Hematopoietic multipotent progenitor cell treated with erythropoietin and hydrocortisone succinate and interleukin-3 and kit ligand, for 15 days (in vitro differentiated cells): ENCODE measurements at places on chromosomes 4 and X.

DNA sequence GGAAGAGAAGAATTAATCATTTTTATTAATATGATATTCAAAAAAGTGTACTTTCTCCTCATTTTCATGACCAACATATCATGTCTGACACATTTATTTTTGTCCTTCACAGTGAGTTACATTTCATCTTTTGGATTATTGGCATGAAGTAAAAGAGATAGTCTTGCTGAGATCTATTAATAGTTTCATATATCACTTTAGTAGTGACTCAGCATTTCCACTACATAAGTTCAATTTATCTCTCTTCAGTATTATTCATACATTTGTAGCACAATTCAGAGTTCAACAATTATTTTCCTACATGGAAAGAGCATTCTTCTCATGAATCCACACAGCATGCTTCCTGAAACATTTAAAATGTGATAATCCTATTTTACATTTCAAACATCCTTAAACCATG is 1461.1 kb downstream of the TECRL start:
- DNase-seq: no peak

DNA sequence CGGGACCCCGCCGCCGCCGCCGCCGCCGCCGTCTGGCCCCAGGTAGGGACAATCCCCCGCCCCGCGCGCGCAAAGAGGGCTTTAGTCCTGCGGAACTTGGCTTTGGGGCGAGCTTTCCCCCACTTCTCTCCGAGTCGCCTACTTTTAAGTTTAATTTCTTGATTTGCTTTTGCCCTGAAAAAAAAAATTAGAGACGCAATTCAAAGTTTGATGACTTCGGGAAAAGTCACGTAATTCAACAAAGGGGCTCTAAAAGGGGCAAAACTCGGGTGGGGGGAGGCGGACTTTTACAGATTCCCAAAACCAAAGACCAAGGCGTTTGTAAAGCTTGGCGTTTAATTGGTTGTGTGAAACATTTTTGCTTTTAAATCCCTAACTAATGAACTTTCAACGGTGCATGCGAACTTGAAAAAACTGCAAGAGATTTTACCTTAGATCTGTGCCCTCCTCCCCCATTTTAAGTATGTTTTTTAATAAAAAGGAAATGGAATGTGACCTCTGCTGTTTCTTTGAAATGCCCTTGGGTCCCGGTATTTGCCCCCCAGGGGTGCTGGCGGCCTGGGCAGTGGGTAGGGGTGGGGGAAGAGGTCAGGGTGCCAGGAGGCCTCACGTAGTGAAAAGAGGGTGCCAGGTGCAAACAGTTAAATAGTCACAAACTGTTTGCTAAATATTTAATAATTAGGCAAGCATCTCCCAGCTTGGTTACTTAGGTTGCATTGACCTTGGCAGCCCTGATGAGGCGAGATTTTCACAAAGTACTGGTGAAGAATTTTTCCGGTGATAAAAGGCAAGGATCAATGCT is 209.7 kb downstream of the NWD2 start:
- no peak for DNase-seq

DNA sequence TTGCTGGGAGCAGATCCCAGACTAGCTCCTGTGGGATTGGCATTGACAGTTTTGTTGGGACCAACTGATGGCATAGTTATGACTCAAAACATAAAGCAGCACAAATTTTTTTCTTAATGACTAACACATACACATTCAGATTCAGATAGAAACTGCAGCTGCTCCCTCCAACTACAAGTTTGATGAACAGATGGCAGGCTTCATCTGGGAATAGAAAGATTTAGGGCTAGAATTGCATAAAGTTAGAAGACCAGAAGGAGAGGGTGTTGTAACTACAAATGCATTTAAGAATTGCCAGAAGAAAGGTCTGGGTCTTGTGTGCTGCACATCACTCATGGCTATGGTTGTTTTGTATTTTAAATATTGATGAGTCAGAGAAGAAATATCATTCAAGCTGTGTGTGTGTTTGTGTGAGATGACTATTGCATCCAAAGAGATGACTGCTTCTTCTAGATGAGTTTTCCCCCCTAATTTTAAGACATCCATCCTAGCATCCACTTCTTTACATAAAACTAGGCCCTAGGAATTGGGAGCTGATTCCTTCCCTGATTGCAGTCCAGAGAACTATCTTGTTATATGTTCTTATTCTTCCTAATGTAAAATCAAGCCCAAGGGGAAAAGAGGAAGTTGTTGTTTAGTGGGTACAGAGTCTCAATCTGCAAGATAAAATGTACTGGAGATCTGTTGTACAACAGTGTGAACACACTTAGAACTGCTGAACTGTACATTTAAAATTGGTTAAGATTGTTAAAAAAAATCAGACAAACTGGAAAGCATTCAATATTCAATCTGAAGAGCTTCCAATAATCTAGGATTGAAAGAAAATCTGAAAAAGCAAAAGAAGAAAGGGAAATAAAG is 175.1 kb downstream of the PARM1 start:
- no peak for DNase-seq

DNA sequence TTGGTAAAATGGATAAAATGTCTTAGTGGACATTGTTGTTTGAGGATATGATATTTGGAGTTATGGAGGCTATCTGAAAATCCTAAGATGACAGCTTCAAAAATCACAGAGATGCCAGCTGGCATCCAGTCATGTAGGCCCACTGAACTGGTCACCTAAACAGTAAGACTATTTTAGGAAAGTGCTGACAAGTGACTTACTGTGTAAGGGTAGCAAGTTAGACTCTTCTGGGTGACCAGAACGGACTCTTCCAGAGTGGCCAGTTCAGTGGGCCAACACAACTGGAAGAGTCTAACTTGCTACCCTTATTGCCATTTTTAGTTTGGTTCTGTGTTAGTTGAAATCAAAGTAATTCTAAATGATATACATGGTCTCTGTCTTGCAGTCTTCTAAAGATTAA is 61.4 kb upstream of the ATP8A1 start:
- DNase-seq: no peak
